ENCODE measurements at places on chromosomes 7 and 10.

DNA sequence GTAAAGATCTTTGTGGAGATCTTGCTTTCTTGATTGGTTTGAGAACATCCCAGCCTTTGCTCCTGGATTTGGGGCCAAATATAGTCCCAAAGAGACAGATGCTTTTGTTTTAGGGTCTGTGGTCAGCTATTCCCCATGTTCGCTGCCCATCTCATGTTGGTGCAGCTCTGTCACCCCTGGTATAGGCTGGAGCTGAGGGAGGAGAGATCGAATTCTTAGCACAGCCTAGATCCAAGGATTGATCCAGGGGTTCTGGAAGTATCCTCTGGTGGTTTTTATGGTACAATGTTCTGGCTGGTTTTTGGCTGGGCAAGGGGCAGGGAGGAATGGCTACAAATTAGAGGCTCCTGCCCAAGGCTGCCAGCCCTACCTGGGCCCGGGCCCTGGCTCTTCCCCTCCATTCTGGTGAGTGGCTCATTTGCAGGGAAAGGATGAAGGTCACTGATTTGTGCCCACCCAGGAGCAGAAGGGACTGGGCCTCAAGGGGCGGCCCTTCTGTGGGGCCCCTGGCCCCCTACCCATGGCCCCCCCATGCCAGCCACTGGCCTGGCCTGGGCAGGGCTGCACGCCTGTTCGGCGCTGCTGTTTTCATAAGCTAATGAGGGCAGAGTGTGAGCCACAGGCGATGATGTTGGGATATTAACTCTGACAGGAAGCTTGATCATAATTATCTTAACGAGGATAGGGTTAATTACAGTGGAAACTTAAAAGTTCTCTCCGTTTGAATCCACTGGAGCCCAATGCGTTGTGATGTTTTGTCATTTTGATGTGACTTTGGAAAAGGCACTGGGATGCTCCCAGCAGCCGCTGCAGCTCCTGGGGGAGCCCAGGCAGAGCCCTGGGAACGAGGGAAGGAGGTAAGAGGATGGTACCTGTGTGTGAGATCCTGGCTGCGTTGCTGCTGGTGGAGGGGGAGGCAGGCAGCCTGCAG is 600.6 kb downstream of the LRMDA start:
- DNase-seq, result no peak

GRCh38 chr7:131254211-131254610 is 73.5 kb upstream of the MKLN1 start:
- DNase-seq, result no peak

GRCh38 chr10:133350950-133351329 is 3.8 kb downstream of the PRAP1 start:
- no peak for DNase-seq

GRCh38 chr7:29192811-29193210 is 1.8 kb upstream of the CHN2 start:
- no peak for DNase-seq

DNA sequence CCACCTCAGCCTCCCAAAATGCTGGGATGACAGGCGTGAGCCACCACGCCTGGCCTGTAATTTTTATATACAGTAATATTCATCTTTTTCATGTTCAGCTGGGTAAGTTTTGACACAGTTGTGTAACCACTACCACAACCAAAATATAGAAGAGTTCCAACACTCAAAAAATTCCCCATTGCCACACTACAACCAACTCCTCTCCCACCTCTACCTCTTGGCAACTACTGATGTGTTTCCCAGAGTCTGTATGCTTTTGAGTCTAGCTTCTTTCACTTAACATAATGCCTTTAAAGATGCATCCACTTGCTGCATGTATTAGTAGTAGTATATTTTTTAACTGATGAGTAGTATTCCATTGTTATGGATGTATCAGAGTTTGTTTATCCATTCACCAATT is 90.7 kb downstream of the SRPK2 start:
- no peak for DNase-seq

DNA sequence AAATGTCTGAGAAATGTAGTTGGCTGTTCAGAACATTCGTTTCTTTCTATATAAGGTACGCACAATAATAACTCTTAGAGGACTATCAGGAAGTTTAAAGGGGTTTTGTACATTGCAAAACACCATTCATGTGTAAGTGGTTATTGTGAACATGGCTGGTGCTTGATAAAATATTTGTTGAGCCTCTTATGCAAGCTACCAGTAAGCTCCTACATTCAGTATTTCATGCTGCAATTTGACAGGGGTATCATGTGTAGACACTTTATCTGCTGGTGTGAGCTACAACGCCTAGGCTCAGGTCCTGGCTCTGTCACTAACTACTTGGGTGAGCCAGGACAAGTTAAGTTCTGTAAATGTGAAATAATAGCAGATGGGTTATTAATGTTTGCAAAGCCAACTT is 75.5 kb downstream of the MAP3K8 start:
- no peak for DNase-seq

DNA sequence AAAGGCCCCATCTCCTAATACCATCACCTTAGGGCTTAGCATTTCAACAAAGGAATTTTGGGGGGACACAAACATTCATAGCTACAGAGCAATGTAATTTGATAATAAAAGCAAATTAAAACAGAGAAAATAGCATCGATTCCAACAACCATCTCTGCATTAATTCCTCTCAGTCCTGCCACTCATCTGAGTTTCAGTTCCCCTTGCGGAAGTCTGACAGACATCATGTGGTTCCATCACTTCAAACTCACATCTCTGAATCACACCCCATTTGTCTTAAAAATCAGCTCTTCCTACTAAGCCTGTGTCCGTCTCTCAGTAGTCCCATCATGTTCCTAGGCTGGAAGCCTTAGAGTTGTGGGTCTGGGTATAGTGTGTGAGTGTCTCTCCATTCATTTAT is 3.6 kb downstream of the ADCK2 start:
- no peak for DNase-seq

DNA sequence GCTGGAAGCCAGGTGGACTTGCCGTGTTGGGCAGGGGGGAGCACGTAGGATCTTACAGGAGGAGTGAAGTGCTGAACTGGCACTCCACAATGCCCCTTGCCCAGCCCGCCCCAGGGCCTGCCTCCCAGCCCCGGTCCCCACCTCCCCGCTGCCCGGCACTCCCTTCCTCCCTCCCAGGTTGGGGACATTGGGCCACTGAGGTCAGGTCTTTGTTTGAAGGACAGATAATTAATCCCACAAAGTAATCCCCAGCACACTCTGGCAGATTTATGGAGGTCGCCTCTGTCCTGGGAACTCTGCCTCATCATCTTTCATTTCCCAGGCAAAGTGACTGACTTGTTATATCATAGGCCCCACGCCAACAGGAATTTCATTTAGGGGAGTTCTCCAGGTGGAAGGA is 122.8 kb downstream of the C10orf105 start:
- no peak for DNase-seq

- no peak for DNase-seq
Observed at GRCh38 chr7:2930310-2931033, 86.4 kb upstream of the GNA12 start.

- no peak for DNase-seq
Observed at GRCh38 chr7:96284835-96285234, 37.1 kb downstream of the SLC25A13 start.

DNA sequence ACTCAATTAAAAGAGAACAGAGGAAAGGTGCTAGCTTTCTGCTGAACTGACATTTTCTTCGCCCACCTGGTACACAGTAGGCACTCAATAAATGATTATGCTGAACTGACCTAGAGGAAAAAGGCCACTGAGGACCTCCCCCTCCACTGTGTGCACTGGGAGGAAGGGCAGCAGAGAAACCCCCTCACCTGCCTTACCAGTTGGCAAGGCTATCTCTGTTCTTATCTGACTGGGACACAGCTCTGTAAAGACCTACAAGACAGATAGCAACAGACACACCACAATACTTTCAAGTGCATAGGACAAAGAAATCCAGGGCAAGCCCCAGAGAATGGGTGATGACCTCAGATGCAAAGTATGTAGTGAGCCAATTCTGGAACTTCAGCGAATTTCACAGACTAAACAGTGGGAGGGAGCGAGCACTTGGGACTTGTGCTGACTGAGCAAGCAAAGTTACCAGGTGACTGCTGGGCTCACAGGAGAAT is 30.4 kb downstream of the PDLIM1 start:
- DNase-seq, result no peak

DNA sequence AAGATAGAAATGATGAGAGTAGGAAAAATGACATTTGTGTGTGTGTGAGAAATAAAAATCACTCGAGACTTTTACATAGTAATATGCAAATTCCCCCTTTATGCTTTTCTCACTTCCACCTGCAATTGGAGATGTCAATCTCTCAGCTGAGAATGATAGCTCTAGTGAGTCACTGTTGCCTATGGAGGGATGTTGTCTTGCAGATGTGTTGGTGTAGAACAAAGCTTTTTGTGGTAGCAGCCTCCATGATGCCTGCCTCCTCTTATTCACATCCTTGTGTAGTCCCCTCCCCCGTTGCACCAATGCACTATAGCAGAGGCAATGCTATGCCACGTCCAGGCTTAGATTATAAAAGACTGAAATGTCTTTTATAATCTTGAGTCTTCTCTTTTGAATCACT is 33.8 kb downstream of the SPAG6 start:
- DNase-seq, result no peak

- DNase-seq, result no peak
Observed at GRCh38 chr7:121372376-121373010, 23.6 kb downstream of the FAM3C start.

- DNase-seq, result no peak
Observed at GRCh38 chr7:105003275-105003674, 10.7 kb upstream of the KMT2E start.

Data from activated T-cell treated with anti-CD3 and anti-CD28 coated beads for 1 hour (primary cell).